ENCODE measurements at places on chromosomes 6 and 20. TPM values are rescaled to one million over a fixed set of nuclear protein-coding genes. Genes with fewer than 3 reads are reported as not detected.

DNA sequence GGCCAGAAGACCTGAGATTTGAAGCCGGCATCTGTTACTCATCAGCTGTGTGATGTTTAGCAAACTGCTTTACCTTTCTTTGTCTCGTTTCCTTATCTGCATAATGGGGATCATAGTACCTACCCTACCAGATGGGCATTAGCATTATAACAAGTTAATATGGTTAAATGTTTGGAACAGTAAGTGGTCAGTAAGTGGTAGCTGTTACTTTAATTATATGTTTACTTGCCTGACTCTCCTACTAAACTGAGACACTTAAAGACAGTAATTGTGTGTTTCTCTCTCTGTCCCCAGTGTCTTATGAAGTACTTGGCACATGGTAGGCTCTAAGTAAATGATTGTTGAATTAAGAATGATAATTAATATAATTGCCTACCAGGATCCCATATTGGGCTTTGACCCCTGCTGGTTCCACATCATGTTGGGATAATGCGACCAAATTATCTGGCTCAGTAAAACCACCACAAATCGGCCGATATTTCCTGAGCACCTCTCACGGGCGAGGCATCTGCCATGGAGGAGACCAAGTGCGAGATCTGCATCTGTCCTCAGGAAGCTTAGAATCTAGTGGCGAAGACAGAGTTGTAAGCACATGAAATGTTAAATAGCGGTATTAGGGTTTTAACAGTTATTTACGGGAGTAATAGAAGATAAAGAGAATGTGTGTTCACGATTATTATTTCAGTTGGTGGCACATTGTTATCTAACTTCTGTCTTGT is 31.4 kb downstream of the PTK7 start:
- no peak overlapping the region for H3K27ac ChIP-seq
- H3K4me1 ChIP-seq, result peaks cover 16% of the 10 kb centered on the region
- H3K4me3 ChIP-seq, result no peak overlapping the region

Gene KLHDC3
- total RNA-seq, result 122 TPM

Gene SLC35F1
- total RNA-seq, result 17.7 TPM

DNA sequence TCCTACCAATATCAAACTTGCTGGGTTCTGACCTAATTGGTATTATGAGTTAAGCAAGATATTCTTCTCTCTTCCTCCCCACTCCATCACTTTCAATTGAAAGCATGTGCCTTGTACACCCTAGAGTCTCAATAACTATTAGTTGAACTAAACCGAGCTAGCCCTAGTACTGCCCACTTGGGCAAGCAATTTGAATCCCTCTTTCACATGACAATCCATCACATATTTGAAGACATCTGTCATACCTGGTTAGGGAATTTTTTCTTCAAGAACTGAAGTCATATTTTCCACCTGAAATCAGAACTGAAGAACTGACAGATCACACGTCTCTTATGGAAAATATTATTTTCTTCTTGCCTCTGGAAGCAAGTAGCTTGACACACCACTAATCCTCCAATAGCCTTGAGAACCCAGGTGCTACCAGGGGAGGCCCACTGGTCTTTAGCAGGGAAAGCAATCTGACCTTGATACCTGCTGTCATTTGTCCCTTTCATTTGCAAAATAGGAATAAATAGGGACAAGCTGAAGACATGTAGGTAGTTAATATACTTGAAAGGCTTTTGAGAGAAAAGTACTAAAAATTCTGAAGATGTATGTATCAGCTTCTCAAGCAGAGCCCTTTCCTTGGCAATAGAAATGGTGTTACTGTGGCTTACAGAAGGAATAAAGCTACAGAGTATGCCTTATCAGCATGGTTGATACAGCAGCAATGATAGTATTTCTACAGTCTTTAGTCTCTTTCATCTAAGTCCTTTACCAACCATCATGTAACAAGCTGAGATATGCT is 71.4 kb downstream of the GJA10 start:
- no peaks in the 10 kb centered on the region for H3K36me3 ChIP-seq
- H3K27ac ChIP-seq, result no peak overlapping the region
- H3K27me3 ChIP-seq, result no peaks in the 10 kb centered on the region
- no peak for DNase-seq
- H3K4me1 ChIP-seq, result no peaks in the 10 kb centered on the region

- H3K36me3 ChIP-seq, result no peaks in the 10 kb centered on the region
- H3K4me1 ChIP-seq, result peaks cover 4% of the 10 kb centered on the region
- DNase-seq, result peak; percentile 84
- peaks cover 32% of the 10 kb centered on the region for H3K27me3 ChIP-seq
Measured at GRCh38 chr6:23218751-23219150, 649.4 kb downstream of the HDGFL1 start.

DNA sequence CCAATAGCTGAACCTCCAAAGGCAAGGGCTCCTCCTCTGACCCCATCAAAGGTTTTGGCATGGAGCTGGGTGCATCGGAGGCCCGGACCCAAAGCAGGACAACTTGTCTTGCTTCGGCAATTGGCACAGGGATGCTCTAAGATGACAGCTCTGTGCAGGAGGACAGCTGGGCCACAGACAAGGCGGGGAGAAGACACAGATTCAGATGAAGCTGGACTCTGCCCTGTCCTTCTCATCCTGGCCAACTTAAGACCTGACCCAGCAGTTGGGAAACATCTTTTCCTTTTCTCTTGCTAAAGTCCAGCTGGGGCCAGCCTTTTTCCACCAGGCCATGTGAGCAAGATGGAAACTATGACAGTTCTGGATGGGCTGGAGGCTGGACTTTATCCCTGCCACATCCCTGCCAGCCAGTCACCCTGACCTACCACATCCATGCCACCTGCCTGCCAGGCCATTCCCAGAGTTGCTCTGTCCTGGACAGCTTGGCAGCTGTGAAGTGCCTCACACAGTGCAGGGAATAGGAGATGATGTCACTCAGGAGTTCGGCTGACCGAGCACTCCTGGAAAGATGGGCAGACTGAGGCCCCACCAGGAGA is 12.7 kb upstream of the PSMF1 start:
- no peaks in the 10 kb centered on the region for H3K36me3 ChIP-seq
- DNase-seq, result no peak
- H3K4me1 ChIP-seq, result no peaks in the 10 kb centered on the region

Gene SMOC2
- total RNA-seq, result 0.75 TPM
